RKO (cell line): ENCODE measurements at places on chromosomes 4 and X.

- DNase-seq = no peak
Measured at GRCh38 chr4:93658443-93658842, 170.1 kb upstream of the ATOH1 start.

GRCh38 chr4:161359491-161359890 is 804.3 kb downstream of the FSTL5 start:
- no peak for DNase-seq

GRCh38 chr4:25552580-25553271 is 102.9 kb upstream of the SLC34A2 start:
- DNase-seq = no peak

- no peak for DNase-seq
Measured at GRCh38 chrX:1485033-1485432, 32.3 kb upstream of the ASMTL start.

DNA sequence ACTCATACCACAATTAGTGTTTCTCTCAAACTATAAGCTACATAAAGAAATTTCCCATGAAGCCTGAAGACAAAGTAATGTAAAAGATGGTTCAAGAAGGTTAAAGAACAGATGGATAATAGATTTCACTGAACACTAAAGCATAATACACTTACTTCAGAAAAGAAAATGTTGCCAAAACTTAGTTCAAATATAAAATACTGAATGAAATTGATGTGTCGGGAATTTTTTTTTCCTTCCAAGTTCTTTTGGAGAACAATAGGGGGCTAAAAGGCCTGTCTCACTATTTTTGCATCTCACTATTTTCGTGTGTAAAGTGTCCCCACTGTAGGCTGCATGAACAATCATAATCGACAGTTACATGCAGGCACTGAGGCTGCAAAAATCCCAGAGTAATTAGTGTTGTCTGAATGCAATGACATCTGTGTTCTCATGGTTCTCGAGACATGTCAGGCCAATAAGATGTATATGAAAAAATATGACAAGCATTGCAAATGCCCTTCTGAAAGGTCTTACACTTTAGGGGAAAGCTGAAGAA is 11.9 kb upstream of the MAB21L2 start:
- no peak for DNase-seq

GRCh38 chr4:36173905-36174304 is 70.4 kb downstream of the ARAP2 start:
- no peak for DNase-seq

DNA sequence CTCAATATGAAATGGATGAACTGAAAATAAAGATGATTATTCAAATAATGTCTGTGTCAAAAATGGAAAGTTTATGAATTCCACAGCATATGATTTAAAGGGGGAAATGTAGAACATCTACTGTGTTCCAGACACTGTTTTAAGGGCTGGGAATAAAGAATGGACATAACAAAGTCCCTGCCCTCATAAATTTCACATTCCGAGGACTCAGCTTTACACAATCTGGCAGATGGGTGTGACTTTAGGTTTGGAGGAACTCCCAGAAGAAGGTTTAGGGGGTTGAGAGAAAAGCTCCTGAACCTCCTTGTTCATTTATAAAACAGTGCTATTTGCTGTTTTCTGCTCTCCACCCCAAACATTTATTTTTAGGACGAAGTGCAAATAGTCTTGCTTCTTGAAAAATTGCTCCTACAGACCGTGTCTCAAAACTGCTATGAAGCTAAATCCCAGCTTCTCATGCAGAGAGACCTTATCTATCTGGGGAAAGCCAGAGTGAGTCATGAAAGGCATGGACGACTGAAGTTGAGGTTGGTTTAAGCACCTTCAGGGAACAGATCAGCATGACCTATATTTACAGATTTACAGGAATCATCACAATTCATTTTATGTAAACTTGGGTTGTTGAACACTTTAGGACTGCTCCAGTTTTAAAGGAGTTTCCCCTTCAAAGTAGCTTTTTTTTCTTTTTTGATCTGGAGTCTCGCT is 184.3 kb downstream of the HS6ST2 start:
- no peak for DNase-seq
